ENCODE measurements at places on chromosomes 6 and 20.

DNA sequence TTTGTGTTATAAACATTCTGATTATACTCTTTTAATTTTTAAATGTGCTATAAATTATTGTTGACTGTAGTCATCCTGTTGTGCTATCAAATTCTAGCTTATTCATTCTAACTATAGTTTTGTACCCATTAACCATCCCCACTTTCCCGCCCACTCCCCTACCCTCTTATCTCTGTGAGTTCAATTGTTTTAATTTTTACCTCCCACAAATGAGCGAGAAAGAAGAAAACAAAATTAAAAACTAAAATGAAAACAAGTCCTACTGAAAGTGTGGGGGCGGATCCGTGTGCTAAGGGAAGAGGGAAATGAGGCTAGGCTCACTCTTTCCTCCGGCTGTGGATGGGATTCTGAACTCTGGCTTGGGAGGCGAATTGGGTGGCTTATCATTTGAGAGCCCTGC lies 6.6 kb upstream of the ZNF831 start:
- H3K27me3 ChIP-seq, result no peaks in the 10 kb centered on the region
- no peak overlapping the region for H3K4me3 ChIP-seq
- peaks cover 2% of the 10 kb centered on the region for H3K4me1 ChIP-seq
- no peak overlapping the region for H3K27ac ChIP-seq
- H3K36me3 ChIP-seq, result no peaks in the 10 kb centered on the region

GRCh38 chr6:10410207-10411050 lies 4.4 kb downstream of the TFAP2A start:
- no peak overlapping the region for H3K4me3 ChIP-seq
- H3K27me3 ChIP-seq, result no peaks in the 10 kb centered on the region
- no peak overlapping the region for H3K27ac ChIP-seq
- no peak for DNase-seq
- H3K4me1 ChIP-seq, result peaks cover 14% of the 10 kb centered on the region

- H3K27me3 ChIP-seq, result no peaks in the 10 kb centered on the region
- no peaks in the 10 kb centered on the region for H3K4me1 ChIP-seq
- DNase-seq, result no peak
- H3K4me3 ChIP-seq, result no peak overlapping the region
- no peak overlapping the region for H3K27ac ChIP-seq
Observed at GRCh38 chr6:91483415-91484105, 896.7 kb upstream of the MAP3K7 start.

- no peak for DNase-seq
- no peaks in the 10 kb centered on the region for H3K36me3 ChIP-seq
- H3K27me3 ChIP-seq, result no peaks in the 10 kb centered on the region
- no peak overlapping the region for H3K4me3 ChIP-seq
- no peaks in the 10 kb centered on the region for H3K4me1 ChIP-seq
Observed at GRCh38 chr20:7010527-7010926, 243.0 kb downstream of the BMP2 start.

- 0 out of 2 replicates have a peak, but pooled peaks cover 2% of the 10 kb centered on the region for H3K4me1 ChIP-seq
- no peak for DNase-seq
- H3K4me3 ChIP-seq, result no peak overlapping the region
- H3K27ac ChIP-seq, result no peak overlapping the region
- no peaks in the 10 kb centered on the region for H3K27me3 ChIP-seq
Observed at GRCh38 chr6:44275749-44276648, 5.7 kb downstream of the TMEM151B start.

- no peaks in the 10 kb centered on the region for H3K27me3 ChIP-seq
- H3K36me3 ChIP-seq, result peaks cover 5% of the 10 kb centered on the region
- no peak overlapping the region for H3K4me3 ChIP-seq
- no peaks in the 10 kb centered on the region for H3K4me1 ChIP-seq
- no peak for DNase-seq
Observed at GRCh38 chr20:5580940-5581708, 169.1 kb upstream of the SHLD1 start.

- no peak overlapping the region for H3K4me3 ChIP-seq
- H3K27me3 ChIP-seq, result no peaks in the 10 kb centered on the region
- no peak for DNase-seq
- H3K27ac ChIP-seq, result no peak overlapping the region
- H3K4me1 ChIP-seq, result no peaks in the 10 kb centered on the region
- no peaks in the 10 kb centered on the region for H3K36me3 ChIP-seq
Observed at GRCh38 chr20:8812817-8813216, 256.1 kb upstream of the PLCB4 start.
